ENCODE measurements at places on chromosomes 2 and 18.

DNA sequence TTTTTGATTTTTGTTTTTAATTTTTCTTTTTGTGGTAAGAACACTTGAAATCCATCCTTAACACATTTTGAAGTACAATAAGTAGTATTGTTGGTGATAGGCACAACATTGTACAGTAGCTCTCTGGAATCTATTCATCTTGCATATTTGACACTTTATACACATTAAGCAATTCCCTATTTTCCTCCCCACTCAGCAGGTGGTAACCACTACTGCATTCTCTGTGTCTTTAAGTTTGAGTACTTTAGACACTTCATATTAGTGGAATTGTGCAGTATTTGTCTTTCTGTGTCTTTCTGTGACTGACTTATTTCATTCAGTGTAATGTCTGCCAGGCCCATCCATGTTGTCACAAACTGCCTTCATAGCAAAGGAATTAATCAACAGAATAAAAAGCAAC lies 471.7 kb upstream of the CDH20 start:
- DNase-seq, result no peak

- peak; percentile 32 for DNase-seq
These were observed 52.7 kb upstream of the MAPK4 start for GRCh38 chr18:50507120-50507590.

- DNase-seq, result no peak
These were observed 129.7 kb upstream of the MYCN start for GRCh38 chr2:15810477-15811150.

- DNase-seq, result no peak
These were observed 3.7 kb downstream of the SIGLEC15 start for GRCh38 chr18:45828917-45829811.

- peak; percentile 43 for DNase-seq
These were observed 44.8 kb downstream of the REL start for GRCh38 chr2:60925994-60926740.

DNA sequence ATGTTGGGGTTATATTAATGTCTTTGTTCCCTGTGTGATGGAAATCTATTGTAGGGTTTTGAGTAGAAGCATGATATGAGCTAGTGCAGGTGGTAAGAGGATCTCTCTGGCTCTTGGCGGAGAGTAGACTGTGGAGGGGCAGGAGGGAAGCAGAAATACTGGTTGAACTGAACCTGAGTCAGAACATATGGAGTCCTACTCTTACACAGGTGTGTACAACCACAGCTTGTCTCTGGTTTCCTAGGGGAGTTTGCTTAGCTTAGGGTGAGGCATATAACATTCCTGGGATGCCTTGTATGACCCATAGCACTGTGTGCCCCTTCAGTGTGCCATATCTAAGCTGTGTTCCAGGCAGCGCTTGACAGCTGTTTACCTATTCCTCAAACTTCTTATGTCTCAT lies 97.3 kb upstream of the GCFC2 start:
- DNase-seq, result no peak

All from NCI-H1417 treated with DMSO at 0.1 percent for 48 hours (cell line).